ENCODE measurements at places on chromosomes 1 and 21.

DNA sequence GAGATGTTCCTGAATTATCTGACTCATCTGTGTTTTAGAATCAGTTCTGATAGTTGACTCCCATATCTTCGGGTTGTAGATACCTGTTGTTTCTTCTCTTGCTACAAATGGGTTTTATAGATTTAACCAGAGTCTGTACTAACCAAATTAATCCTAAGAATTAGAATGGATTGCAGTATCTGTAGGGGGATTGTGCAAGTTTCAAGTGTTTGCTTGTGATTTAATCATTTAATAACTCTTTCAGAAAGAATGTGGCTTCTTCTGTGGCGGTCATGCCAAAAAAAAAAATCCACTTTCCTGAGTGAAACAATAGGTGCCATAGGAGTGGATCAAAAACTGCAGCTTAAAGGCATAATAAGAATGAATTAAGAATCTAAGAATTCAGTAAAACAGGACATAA is 9.4 kb downstream of the IPO9 start:
- DNase-seq = no peak

- DNase-seq = no peak
Measured at GRCh38 chr1:76128096-76128495, 53.5 kb downstream of the ST6GALNAC3 start.

DNA sequence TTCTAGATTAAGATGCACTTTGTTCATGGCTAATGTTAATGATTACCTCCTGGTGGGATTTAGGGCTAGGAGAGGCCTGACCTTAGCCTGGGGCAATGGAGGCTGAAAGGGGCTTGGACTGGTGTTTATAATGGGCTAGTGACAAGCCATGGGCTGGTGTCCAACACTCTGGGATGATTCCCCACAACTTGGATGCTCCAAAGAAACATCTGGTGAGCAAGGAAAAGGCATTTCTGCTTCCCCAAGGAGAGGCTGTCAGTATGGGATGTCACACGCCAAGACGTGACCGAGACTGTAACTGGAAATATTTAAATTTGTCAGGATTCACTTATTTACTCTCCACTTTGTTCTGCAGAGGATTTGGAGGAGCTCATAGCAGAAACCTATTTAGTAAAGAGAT is 45.2 kb downstream of the PTPRU start:
- no peak for DNase-seq

DNA sequence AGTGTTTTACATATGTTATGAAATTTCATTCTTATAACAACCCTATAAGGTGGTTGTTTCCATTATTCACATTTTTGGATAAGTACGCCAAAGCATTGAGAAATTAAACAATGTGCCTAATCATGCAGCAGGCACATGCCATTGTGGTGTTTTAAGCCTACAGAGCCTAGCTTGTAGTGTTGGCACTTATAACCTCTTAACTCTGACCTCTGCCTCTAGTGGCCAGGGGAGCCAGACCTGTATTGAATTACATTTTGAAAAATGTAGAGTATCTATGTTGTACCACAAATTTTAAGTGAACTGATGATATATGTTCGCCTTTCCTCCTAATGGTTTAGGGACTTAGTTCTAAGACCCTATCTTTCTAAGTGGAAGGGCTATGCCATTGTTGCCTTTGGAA is 61.0 kb downstream of the KCNK2 start:
- DNase-seq = no peak

DNA sequence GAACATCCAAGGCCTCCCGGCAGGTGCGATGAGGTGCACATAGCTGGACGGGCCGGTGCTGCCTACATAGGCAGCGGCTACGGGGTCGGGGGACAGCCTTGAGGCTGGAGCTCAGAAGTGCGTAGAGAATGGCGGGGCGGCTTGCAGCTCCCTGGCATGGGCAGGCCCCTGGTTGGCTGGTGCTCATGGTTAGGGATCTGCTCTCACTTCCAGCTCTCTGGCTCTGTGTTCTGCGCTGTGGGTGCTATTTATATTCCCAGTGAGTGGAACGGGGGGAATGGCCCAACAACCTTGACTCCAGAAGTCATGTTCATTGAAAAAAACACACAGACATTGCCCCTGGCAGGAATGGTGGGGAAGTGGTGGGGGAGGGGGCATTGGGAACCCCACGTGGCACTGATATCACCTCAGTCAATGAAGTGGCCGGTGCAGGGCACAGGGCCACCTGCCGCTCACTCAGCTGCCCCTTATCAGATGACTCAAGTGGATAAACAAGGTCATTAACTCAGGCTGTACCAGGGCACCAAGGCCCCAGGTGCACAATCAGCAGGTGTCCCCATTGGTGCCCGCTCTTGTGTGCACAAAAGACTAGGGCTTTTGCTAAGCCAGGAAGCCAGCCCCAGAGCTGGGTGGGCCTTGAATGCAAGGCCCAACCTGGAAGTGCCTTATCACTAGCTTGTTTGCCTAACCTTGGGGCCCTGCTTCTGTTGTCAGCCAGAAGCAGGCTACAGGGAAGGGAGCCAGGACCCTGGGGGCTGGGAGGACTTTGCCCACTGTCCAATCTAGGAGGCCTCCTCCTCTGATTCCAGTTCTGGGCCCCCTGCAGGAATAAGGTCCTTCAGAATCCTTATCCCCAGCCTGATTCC is at the start of gene NR0B2:
Gene NR0B2, minus strand, starts transcription at position 222 of the 866 bp plus-strand sequence. Its CDS starts 35 bp downstream, at position 187.
- no peak for DNase-seq

DNA sequence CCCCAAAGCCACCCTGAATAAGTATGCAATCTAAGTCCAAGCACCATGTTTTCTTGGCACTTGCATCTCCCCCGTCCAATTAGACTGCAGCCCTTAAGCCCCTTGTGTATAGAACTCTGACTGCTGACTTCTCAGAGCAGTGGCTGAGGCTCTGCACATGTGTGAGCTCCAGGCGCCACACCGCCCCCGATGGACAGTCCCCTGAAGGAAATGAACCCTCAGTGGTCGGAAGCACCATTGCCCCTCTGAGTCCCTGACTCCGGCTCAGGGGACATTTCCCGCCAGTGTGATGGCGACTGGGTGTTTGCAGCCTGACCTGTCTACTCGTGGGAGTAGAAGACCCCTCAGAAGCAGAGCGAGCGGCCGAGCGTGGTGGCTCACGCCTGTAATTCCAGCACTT is 37.2 kb upstream of the SCCPDH start:
- DNase-seq = no peak

DNA sequence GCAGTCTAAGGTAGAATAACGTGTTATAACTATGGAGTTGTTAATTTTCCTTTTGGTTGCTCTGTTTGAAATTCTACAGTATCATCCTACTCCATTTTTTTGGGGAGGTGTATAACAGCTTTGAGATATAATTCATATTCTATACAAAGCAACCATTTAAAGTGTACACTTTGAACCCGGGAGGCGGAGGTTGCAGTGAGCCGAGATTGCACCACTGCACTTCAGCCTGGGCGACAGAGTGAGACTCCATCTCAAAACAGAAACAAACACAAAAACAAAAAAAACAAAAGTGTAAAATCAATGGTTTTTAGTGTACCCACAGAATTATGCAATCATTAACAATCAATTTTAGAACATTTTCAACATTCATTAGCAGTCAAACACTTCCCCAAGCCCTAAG is 33.8 kb downstream of the CNIH4 start:
- DNase-seq = no peak

- no peak for DNase-seq
Measured at GRCh38 chr1:61708953-61709907, 15.7 kb downstream of the TM2D1 start.

DNA sequence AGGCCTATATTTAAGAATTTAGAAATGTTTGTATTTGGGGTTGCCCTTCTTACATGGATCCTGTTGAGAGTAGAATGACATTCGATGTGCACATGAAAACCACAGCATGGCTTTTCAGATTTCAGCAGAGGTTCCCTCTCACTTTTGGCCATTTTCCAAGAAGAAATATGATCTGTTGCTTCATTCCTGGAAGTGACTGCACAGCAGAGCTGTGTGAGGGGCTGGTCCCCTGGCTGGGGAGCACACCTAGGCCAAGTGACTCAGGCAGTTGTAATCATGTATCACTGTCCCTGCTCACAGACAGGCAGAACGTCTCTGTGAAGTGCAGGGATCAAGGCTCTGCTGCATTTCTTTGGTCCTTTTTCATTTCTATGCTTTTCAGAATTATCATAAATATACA is 32.3 kb downstream of the AGT start:
- DNase-seq = no peak

GRCh38 chr21:35963920-35964451 is 96.3 kb downstream of the SETD4 start:
- DNase-seq = no peak

DNA sequence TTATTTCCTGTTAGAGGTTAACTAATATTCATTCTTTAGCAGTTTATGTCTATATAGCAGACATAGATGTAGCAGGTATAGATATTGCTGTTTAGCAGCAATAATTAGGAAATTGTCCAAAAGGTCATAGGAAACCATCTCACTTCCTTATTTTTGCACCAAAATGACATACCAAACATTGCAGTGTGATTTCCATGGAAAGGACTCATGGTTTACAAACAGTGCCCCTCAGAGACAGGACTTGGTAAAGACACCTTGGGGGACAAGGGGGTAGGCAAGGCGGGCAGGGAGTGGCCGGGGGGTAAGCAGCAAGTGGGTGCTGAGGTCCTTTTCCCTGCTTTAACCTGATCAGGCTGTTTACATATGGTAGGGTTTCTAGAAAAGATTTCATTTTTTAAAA is 30.5 kb downstream of the BATF3 start:
- no peak for DNase-seq

- DNase-seq = no peak
Measured at GRCh38 chr1:54285815-54286345, 85.9 kb downstream of the MRPL37 start.

GRCh38 chr1:245898581-245898980 is 608.5 kb downstream of the SMYD3 start:
- no peak for DNase-seq

DNA sequence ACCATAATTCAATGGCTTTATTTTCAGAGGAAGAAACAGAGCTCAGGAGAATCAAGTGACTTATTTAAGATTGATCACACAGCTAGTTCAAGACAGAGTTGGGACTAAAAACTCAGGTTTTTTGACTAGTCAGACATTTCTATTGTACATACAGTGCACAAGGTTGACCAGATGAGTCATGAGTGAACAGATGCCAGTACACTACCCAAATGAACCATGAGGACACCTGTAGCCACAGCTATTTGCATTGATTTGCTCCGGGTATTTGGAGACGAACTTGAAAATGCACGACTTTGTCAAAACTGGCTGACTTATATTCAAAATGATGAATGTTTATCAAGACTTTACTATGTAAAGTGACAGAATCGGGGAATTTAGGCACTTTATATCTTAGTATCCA is 161.7 kb upstream of the ST6GALNAC5 start:
- DNase-seq = no peak

DNA sequence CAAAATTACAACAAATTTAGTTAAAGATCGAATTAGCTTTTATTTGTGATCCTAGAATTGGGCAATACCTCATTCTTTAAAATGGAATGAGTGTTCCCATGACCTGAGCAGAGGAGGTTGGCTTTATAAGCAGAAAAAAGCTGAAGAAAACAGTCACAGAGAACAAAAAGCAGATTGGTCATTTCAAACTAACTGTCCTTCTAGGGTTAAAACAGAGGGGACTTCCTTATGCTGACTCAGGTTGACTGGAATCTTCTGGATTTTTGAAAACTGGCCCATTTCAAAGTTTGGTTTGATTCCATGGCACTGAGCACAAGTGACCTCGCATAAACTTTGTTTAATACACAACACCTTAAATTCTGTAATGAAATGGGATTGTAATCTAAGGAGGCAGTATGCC is 17.6 kb downstream of the NFASC start:
- DNase-seq = no peak

DNA sequence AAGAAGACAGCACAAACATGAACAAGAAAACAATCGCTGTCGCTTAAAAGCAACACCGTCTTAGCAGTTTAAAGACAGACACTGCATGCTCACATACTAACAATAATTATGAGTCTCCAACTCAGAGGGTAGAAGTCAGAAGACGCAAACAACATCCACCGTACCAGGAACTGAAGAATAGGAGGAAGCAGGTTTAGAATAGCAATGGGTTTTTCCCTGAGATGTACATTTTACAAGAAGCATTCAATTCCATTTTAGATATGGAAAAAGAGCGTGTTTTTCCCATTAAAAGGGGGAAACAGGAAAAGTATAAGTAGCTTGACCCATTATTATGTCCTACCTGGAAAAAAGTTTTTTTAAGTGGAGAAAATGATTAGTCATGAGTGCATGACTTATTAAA is 34.5 kb upstream of the KCNE1 start:
- DNase-seq = no peak

DNA sequence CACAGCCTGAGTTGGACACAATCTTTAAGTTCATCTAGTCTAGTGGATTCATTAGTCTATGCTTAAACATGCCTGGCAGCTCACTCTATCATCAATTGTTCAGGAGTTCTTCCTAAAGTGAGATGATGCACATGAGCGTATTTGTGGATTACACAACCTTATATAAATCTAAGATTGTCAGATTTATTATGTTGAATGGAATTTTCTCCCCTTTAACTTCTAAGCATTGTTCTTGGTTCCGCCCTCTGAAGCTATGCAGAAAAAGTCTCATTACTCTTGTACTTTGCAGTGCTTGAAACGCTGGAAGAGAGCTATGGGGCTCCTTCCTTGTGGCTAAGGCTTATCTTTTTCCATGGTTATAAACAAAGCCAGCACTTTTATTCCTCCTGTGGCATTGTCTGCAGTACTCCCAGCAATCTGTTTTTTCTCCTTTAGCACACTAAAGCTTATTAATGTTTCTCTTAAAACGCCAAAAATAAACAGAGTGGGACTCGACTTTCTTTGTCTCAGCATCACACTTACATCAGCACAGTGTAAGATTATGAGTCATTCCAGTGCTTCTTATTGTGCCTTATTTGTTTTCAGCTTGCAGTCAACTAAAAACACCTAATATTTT is 316.8 kb upstream of the CAMK1G start:
- DNase-seq = no peak

DNA sequence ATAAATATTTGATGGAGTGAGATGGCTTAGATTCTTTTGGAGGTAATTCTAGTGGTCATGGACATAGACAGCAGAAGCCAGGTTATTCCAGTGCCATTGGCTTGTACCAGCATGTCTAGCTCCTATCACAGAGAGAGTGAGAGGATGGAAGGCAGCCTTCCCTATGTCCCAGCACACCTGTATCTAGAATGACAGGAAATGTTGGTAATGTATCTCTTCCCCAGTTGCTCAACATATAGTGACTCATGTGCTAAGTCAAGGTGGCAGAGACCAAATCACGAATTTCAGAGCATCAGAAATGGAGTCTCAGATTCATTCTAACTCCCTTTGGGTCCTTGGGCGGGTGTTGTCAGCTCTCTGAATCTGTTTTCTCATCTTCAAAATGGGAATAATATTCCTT is 28.4 kb downstream of the METTL13 start:
- no peak for DNase-seq

Measured in vagina (tissue), 2 donors.